ENCODE measurements at places on chromosomes 1 and 21. TPM values are rescaled to one million over a fixed set of nuclear protein-coding genes. Genes with fewer than 3 reads are reported as not detected.

SLFNL1 gene
- total RNA-seq = 0.35 TPM

DNA sequence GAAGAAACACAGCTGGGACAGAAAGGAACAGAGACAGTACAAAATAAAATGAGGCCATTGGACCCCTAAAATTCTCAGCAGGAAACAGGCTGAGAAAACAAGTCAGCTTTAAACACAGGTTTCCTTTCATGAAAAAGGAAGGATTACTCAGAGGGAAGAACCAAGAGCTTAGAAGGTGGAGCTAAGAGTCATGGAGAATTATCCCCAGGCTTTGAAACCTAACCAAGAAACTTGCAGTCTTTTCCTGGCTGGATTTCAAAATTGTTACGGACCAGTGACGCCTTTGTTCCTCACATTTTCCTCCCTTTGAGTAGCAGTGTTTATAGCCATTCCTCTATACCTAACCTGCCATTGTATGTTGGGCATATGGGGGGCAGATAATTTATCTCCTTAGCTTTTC lies 8.8 kb downstream of the HMGB4 start:
- peaks cover 6% of the 10 kb centered on the region for H3K27me3 ChIP-seq
- H3K36me3 ChIP-seq = no peaks in the 10 kb centered on the region
- no peak for DNase-seq
- H3K4me1 ChIP-seq = peaks cover 6% of the 10 kb centered on the region
- no peak overlapping the region for H3K4me3 ChIP-seq

GRCh38 chr1:160307118-160307791 lies 22.3 kb upstream of the PEX19 start:
- no peak overlapping the region for H3K4me3 ChIP-seq
- no peaks in the 10 kb centered on the region for H3K4me1 ChIP-seq
- no peaks in the 10 kb centered on the region for H3K27me3 ChIP-seq
- peaks cover 57% of the 10 kb centered on the region for H3K36me3 ChIP-seq

GRCh38 chr1:69814926-69815325 lies 247.2 kb downstream of the LRRC7 start:
- no peaks in the 10 kb centered on the region for H3K36me3 ChIP-seq
- DNase-seq = no peak
- no peaks in the 10 kb centered on the region for H3K27me3 ChIP-seq
- H3K27ac ChIP-seq = no peak overlapping the region
- H3K4me1 ChIP-seq = no peaks in the 10 kb centered on the region
- H3K4me3 ChIP-seq = no peak overlapping the region

GPR3 gene
- 0.44 TPM for total RNA-seq

PDE9A gene
- total RNA-seq = 2.0 TPM

LRRC41 gene
- 33.4 TPM for total RNA-seq

DNA sequence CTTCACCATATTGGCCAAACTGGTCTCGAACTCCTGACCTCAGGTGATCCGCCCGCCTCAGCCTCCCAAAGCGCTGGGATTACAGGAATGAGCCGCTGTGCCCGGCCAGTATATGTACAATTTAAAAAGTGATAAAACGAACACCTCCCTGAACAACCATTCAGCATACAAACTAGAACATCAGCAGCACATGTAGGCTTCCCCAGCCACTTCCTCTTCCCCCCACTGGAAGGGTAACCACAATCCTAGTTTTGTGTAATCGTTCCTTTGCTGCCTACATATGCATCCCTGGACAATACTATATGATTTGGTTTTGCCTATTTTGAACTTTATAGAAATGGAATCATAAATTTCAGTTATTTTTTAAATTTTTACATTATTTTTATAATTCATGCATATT lies 60.4 kb downstream of the DESI2 start:
- H3K27ac ChIP-seq = no peak overlapping the region
- H3K36me3 ChIP-seq = no peaks in the 10 kb centered on the region
- H3K4me1 ChIP-seq = peaks cover 10% of the 10 kb centered on the region
- no peak for DNase-seq

DNA sequence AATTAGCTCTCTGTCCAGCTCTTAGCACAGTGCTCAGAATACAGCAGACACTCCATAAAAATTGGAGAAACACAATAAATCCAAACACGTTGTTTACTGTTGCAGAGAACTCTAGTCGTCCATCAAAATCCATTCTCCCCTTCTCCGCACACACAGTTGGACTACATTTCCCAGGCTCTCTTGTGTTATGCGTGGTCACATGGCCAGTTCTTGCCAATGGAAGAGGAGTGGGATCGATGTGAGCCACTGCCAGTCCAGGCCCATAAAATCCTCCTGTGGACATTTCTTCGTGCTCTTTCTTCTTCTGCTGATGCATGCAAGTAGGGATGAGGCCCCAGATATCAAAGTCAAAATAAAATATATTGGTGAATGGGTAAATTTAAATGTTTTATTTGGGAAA lies 114.3 kb upstream of the FMN2 start:
- no peaks in the 10 kb centered on the region for H3K4me1 ChIP-seq
- no peak for DNase-seq
- peaks cover 1% of the 10 kb centered on the region for H3K36me3 ChIP-seq

- no peak overlapping the region for H3K4me3 ChIP-seq
- H3K4me1 ChIP-seq = no peaks in the 10 kb centered on the region
- peaks cover 18% of the 10 kb centered on the region for H3K27me3 ChIP-seq
- H3K36me3 ChIP-seq = no peaks in the 10 kb centered on the region
Measured at GRCh38 chr1:214379236-214379970, 98.4 kb downstream of the SMYD2 start.

All from activated CD8-positive, alpha-beta memory T cell treated with anti-CD3 and anti-CD28 coated beads, Interleukin-2, amount 10 ng/mL, durations not matched to agents 7 days and 5 days (primary cell).